Fibroblast of the aortic adventitia (primary cell): ENCODE measurements at places on chromosomes 12 and 14. TPM values are rescaled to one million over a fixed set of nuclear protein-coding genes. Genes with fewer than 3 reads are reported as not detected.
A peak's percentile ranks its signal among the peaks of the same experiment; 100 is the strongest.

GRCh38 chr14:97293659-97294058 lies 496.5 kb downstream of the VRK1 start:
- no peak for DNase-seq

KIF26A gene
- total RNA-seq = under 0.01 TPM in 1 of 2 replicates, not detected in the other

DACT1 gene
- total RNA-seq = 13.6 and 23.0 TPM in 2 replicates

CLEC2A gene
- total RNA-seq = not detected in 2 replicates

DNA sequence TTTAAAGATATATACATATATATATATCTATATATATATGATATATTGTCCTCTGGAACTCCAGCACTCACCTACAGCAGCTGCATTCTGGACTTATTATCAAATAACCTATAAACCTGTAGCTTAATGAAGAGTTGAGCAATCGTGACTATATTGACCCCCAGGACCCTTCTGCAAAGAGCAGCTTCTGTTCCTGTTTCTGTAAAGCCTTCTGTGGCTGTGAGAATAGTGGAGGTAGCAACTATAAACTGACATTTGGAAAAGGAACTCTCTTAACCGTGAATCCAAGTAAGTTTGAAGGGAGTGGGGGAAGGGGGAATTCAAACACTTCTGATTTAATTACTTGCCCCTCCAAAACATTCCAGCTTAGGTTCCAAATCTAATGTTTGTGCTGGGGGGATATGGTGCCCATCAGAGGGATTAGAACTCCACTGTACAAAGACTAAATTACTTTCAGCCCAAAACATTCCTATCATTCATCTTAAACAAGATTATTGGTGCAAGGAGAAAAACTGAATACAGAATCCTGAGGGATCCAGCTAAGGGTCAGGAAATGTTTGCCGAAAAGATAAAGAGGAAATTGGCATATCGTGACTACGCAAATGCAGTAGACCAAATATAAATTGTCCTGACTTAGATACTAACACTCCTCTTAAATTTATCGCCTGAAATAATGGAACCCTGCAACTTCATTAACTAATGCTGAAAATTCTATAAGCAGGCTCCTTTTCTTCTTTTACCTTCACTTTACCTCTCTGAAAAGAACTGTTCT lies 106.1 kb downstream of the DAD1 start:
- DNase-seq = no peak

- DNase-seq = no peak
Measured at GRCh38 chr12:26863515-26863914, 30.5 kb upstream of the ITPR2 start.

- DNase-seq = no peak
Measured at GRCh38 chr12:104953323-104953722, 4.8 kb downstream of the SLC41A2 start.

- no peak for DNase-seq
Measured at GRCh38 chr12:93638954-93639353, 38.2 kb upstream of the CRADD start.

- DNase-seq = peak; percentile 15
Measured at GRCh38 chr12:16238661-16239060, 38.8 kb downstream of the SLC15A5 start.

DNA sequence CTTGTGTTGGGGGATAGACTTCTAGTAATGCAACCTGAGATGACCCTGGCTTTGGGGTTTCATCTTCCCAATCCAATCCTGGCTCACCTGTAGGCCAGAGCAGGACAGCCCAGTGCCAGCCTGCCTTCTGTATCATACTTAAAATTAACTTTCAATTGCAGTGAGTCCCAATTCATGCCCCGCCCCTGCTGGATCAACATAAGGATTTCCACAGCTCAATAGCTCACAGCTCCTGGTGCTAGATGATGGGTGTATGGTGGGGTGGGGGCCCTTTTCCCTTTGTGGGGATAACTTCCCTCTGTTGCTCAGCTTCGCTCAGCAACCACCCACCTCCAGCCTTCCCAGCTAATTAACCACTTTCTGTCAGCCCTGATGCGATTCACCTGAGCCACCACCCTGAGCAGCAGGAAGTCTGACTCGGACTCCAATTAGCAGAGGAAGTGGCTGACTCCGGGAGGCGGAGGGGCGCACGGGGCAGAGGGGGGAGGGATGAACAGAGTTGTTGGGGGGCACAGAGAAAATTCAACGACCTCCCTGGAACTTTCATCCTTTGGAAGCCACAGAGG lies 24.3 kb upstream of the CHGA start:
- DNase-seq = no peak

GRCh38 chr12:46184798-46185595 lies 83.8 kb downstream of the SLC38A1 start:
- no peak for DNase-seq

GRCh38 chr12:106304001-106304421 lies 1.5 kb downstream of the TCP11L2 start:
- no peak for DNase-seq

DNA sequence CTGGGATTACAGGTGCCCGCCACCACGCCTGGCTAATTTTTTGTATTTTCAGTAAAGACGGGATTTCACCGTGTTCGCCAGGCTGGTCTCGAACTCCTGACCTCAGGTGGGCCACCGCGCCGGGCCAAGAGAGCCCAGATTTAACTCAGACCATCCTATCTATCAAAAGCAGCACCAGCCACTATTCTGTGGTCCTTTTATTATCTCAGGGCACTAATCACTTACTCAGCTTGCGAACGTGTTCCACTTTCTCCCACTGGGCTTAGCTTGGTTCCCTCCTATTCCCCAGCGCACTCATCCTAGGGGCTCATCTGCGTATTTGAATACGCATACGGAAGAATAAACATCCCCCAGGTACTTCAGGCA lies 16.2 kb upstream of the AACS start:
- no peak for DNase-seq

DNA sequence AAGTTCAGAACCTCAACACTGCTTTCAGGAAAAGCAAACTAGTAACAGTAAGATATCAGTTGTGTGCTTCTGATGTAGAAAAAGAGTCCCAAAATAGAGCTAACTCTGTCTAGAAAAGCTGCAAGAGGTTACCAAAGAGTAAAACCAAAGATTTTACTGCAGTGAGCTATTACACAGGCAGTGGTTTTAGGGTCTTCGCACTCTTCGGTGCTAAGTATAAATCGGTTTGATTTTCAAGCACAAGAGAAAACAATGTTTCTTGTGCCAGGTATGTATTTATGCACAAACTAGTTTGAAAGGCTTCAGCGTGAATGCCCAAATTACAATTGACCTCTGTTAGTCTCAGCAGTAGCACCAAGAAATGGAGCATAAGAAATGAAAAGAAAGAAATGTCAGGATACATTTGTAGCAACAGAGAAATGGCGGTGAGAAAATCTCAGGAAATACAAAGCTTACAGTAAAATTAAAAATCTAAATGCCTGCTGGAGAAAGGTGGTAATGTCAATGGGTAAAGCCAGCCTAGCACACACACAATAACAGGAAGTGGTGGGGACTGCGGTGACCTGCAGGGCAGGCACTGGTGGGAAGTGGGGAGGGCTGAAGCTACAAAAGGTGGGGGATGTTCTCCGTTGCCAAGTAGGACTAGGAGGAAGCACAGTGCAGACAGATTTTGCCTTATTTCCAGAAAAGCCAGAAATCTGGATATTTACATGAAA lies 18.0 kb upstream of the DYRK2 start:
- DNase-seq = no peak

DNA sequence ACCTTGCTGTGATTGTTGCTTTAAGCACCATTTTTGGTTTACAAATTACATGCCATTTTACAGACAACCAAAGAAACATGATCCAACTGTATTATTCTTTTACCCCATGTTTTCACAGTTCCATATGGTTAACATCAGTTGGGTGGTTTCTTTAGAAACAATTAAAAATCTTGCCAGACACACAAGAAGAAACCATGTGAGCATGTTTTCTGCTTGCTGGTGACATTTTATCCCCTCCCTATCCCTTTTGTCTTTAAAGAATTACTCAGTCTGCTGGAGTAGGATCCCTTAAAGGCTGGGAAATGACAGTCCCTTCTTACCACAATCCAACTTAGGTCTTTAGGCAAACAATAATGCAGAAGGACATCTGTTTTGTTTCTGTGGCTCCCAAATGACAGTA lies 121.8 kb upstream of the PLXNC1 start:
- no peak for DNase-seq

HEATR5A gene
- 52.4 and 66.8 TPM in 2 replicates for total RNA-seq

TAS2R10 gene
- 2.3 TPM in 1 of 2 replicates, not detected in the other for total RNA-seq

NDRG2 gene
- 1.8 and 10.5 TPM in 2 replicates for total RNA-seq

- no peak for DNase-seq
Measured at GRCh38 chr12:49219417-49220026, 30.6 kb upstream of the TUBA1A start.

OAS2 gene
- total RNA-seq = 2.0 and 3.7 TPM in 2 replicates

DNA sequence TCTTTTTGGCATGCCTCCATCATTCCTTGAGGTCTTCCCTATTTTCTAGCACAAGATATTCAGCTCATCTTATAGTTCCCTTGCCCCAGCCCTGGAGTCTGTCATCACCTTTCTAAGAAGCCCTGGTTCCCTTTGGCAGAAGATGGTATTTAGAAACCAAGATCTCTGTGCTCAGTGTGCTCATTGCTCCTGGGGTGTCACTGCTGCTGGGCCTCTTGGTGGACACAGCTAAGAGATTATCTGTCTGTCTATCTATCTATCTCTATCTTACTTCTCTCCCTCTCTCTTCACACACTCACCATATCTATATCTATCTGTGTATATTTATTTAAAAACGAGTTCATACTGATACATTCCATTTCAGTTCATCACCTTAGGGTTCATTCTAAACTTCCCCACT lies 67.2 kb downstream of the DAO start:
- no peak for DNase-seq

REM2 gene
- total RNA-seq = 0.09 TPM in 1 of 2 replicates, not detected in the other

DNA sequence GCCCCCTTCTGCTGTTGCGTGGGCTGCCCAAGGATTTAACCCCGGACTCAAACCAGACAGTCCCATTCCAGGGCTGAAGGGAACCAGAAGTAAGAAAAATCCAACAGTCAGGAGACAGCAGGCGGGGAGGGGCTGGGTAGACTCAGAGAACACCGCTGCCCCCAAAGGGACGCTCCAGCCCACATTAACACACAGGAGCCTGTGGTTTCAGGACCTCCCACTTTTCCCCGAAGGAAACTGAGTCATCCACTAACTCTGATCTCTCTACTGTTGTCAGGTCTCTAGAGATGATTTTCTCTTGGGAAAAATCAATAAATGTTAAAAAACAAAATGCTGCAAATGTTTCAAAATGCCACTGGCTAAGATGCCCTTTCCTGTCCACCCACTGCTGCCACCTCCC lies 41.6 kb downstream of the FBXO21 start:
- DNase-seq = no peak

ERP27 gene
- total RNA-seq = 0.18 TPM in 1 of 2 replicates, not detected in the other

DHH gene
- 0.41 TPM in 1 of 2 replicates, not detected in the other for total RNA-seq

PRDM4 gene
- total RNA-seq = 34.3 and 38.7 TPM in 2 replicates

GRCh38 chr12:12745576-12746211 lies 28.5 kb downstream of the CDKN1B start:
- no peak for DNase-seq

DNA sequence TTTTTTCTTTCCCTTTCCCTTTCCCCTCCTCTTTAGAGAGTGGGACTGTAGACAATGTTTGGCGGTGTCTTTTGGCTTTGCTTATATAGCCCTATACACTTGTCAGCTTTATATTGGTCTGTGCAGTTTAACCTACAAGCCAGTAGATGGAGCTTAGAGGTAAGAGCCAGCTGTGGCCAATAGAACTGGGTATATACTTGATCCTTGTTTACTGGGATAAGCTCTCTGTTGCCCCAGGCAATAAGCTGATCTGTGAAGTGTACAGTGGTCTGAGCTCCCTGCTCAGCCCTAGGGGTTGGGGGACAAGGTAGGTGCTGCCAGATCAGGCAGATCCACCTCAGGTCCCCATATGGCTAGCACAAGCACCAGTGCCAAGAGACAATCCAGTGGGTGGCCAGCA lies 434.1 kb downstream of the NOVA1 start:
- peak; percentile 66 for DNase-seq

PRKD1 gene
- 11.4 and 11.5 TPM in 2 replicates for total RNA-seq

VASH1 gene
- 4.4 and 12.7 TPM in 2 replicates for total RNA-seq

ANKRD33 gene
- 0.09 TPM in 1 of 2 replicates, not detected in the other for total RNA-seq

DNA sequence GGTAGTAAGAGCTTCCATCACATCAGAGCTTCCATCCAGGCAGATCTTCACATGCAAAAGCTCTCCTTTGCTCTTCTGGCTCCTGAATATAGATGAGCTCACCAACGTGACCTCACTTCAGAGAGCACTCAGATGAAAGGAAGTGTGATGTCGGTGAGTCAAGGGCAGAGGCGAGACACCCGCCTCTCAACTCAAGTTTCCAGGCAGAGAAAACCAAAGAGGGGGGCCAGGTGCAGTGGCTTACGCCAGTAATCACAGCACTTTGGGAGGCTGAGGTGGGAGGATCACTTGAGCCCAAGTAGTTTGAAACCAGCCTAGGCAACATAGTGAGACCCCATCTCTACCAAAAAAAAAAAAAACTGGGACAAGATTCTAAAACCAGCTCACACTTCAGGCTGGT lies 126.9 kb downstream of the DUSP6 start:
- peak; percentile 57 for DNase-seq

DNA sequence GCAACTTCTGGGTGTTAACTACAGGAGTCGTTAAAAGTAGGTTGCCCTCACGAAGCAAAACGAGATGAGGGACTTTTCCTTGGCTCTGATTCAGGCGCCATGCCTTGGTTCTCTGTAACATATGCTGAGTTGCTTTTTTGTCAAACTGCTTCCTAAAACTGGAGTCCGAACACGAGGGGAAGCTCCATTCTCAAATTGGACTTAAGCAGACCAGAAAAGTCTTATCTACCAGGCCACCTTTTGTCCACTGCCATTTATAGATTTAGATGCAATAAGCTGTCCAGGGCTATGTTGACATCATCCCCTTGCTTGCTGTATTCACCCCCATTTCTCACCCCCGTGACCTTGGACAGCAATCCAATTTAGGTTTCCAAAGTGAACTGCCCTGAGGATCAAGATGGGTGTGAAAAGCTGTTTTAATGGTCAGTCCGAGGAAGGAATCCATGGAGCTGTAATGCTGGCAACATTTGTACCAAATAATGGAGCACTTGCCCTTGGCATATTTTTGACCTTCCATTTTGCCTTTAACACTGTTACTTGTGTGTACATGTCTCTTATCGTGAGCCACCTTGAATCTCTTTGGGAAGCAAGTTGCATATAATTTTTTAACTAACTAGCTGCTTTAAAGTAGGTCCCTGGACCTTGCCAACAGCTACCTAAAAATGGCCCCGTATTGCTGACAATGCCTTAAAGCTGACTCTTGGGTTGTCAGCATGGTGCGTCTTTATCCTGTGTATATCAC lies 298.1 kb downstream of the EGLN3 start:
- DNase-seq = no peak

DNA sequence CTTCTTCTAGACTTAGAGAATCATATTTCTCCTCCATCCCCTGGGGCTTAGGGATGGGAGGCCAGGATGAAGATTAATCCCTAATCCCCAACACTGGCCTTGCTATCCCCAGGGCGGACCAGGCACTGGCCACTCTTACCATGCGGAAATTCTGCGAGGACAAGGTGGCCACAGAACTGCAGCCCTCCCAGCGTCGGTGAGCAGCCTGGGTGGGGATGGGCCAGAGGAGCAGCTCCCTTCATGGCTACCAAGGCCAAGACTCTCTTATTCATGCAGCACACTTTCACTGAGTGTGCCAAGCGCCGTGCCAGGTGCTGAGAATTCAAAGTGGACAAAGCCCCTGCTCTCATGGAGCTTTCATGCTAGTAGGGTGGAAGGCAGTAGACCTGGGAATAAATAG lies 7.0 kb downstream of the TNS2 start:
- DNase-seq = no peak
